ENCODE measurements at places on chromosomes 7 and 10.

- no peak for DNase-seq
Measured at GRCh38 chr7:108623220-108623619, 53.5 kb downstream of the DNAJB9 start.

GRCh38 chr10:120266022-120266421 lies 191.0 kb upstream of the PLPP4 start:
- DNase-seq, result no peak

DNA sequence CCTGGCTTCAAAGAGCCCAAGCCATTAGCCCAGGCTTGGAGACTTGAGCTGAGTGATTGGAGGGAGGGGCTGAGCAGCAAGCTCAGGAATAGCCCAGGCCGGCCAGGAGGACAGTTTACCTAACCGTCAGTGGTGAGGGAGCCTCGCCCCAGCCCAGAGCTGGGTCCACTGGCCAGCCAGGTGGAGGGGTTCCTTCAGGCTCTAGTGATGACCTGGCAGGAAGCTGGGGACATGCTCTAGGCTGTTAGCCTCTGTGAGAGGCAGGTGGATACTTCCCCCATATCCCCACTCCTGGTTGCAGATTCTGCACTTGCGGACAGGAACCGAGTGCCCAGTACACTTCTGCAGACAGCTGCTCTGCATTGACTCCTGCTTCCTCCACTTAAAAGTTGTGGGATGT lies 61.2 kb upstream of the ANTXRL start:
- DNase-seq, result no peak

- no peak for DNase-seq
Measured at GRCh38 chr10:132183046-132183445, 3.7 kb upstream of the DPYSL4 start.

- DNase-seq, result no peak
Measured at GRCh38 chr7:77747718-77748117, 50.5 kb downstream of the TMEM60 start.

DNA sequence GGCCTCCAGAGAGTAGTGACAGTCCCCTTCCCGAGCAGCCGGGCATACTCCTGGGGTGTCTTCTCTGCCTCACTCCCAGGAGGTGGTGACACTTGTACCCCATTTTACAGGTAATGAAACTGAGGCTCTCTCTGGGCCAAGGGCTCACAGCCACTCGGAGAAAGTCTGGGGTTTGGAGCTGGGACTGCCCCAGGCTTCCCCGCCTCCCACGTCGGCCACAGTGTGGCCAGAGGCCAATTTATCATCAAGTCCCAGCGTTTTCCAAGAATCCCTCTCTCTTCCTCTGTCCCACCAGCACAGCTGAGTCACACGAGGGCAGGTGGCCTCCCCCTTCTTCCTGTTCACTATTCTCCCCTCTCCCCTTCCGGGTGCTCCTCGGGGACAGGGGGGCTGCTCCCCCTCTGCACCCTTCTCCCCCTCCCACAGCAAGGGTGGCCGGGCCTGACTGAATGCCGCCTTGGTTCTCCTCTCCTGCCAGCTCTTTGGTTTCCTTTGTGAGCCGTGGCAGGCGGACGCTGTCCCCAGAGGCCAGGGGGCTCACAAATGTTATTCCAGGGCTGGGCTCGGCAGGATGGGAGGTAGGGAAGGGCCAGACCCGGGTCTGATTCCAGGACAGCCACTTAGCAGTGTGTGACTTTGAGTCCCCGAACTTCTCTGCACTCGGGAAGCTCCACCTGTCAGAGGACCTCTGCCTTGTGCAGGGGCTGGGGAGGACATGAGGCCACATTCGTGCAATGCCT lies 17.7 kb downstream of the CLIP2 start:
- no peak for DNase-seq

GRCh38 chr10:101226491-101227428 lies 2.5 kb downstream of the LBX1 start:
- DNase-seq, result no peak

DNA sequence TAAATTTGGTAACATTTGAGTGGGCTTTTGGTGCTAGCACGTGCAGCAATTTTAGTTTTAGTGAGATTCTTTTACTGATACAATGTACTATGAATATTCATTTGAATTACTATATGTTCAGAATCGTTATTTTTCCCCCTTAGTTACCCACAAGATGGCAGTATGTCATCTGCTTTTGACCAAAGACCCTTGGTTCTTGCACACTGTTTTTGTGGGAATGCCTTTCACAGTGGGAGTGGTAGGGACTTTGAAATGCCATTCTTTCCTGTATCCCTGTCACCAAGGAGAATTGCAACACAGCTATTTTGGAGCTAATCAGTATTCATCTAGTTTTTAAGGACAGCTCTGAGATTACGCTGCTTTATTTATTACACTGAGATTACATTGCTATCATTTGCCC lies 40.6 kb downstream of the SEC23IP start:
- no peak for DNase-seq

DNA sequence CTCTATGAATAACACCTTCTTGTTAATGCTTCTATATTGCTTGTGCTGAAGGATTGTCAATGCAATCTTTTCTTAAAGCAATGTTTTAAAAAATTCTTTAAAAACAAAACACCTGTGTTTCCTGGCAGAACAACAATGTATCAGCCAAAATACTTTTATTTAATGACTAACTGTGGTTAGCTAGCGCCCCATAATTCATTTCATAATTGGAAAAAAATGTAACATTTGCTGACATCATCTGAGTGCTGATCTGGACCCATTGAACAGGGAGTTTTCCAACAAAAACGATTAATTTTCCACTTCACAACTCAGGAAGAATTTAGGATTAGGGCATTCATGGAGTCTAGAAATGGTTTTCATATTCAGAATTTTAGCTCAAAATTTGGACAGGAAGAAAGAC lies 137.6 kb upstream of the CDK6 start:
- DNase-seq, result no peak
